ENCODE measurements at places on chromosomes 7 and 10.

DNA sequence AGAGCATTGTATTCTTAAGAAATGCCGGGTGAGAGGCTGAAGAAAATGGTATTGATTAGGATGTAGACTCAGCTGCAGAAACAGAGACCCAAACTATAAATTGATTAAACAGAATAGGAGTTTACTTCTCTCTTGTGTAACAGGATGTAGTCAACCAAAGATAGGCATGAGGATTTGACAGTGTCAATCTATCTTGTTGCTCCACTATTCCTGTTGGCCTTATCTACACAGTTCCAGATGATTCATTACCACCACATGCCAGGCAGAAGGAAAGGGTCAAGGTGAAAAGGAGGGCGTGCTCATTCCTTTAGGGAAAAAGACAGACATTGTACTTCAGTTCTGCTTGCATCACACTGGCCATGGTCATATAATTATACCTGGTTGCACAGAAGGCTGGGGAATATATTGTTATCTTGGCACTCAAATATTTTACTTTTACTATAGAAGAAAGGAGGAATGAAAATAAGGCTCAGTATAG, 11.9 kb upstream of the DMTF1 start:
- no peak for DNase-seq

GRCh38 chr7:45118292-45118691, 6.8 kb upstream of the TBRG4 start:
- no peak for DNase-seq

DNA sequence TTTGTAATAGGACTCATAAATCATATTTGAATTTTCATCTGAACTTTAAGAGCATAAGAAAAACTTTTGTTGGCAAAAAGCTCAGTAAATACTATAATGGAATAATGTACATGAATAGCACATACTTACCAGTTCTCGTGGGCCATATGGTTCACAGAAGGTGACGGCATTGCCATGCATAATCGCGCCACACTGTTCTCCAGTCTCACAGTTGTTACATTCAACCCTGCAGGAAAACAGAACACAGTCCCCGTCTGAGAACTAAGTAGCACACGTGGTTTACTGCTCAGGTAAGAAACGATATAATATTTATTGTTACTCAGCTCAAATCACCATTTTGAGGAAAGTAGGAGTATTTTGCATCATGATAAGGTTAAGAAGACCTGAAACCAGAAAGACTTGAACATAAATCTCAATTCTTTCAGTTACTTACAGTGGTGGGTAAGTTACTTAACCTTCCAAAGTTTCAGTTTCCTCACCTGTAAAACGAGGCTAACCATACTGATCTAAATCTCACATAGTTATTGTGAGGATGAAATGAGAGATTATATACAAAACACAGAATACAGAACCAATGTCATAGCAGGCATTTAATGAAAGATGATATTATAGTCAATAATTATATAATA, 261.4 kb downstream of the RELN start:
- no peak for DNase-seq

DNA sequence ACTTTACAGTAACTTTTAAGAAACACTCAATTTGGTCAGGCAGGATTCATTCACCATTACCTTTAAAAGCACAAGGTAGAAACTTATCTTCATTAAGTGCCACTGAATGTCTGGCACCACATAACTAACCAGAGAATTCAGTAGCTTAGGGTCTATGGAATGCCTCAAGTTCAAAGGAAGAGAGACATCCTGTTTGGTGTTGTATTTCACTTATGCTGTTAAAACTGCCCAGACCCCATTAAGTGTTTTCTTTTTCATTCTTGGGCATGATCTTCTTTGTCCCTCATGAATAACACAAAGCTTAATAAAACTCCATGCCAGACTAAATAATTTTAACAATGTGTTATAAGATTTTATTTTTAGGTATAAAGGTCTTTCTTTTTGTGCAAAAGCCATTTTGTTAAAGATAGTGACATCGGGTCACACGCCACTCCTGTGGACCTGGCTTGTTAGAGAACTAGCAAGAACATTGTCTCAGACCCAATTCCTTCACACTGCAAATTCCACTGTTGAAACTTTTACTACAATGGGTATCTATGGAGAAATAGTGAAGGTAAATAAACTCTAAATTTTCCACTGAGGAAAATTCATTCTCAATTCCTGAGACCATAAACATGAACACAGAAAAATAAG, 221.0 kb downstream of the TWIST1 start:
- DNase-seq = no peak

DNA sequence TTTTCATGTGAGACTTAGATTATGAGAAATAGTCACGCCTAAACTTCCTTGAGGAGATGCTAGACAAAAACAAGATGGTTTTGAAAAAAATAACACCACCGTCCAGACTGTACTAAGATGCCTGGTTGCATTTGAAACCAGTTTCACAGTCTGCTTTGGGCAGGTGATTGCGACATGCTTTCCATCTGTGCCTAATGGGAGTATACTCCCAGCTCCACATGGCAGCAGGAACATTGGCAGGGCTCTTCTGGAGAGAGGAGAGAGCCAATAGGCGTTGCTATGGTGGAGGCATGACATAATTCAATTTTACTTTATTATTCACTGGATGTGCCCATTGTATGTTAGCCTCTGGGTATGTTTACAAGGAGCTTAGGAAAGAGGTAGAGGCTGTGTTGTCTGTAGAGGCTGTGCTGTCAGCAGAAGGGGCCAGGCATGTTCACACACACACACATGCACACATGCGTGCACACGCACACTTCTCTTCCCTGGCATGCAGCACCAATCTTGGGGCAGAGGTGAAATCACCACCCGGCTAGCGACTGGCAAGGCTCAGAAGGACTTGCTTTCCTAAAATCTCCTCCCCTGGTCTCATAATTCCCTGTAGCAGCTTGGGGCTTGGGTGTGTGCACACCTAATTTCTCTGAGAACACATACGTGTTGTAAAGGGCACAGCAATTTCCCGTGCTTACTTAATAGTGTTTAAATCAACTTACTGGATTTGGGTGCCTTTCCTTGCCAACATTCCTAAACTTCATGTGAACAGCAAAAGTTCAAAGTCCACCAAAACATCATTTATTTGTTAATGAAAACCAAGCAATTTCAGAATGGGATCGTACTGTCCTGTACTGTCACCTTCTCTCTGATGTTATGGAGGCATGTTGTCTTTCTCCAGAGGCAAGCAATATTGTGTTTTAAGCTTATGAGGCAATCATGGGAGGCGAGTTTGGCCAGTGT, 162.1 kb downstream of the TCF7L2 start:
- no peak for DNase-seq
